AG04449 (cell line): ENCODE measurements at places on chromosomes 3 and 15.
A peak's percentile ranks its signal among the peaks of the same experiment; 100 is the strongest.

GRCh38 chr3:160394009-160394392 lies 5.0 kb downstream of the IFT80 start:
- DNase-seq: no peak

- DNase-seq: no peak
Observed at GRCh38 chr15:45637141-45637540, 2.3 kb downstream of the SQOR start.

DNA sequence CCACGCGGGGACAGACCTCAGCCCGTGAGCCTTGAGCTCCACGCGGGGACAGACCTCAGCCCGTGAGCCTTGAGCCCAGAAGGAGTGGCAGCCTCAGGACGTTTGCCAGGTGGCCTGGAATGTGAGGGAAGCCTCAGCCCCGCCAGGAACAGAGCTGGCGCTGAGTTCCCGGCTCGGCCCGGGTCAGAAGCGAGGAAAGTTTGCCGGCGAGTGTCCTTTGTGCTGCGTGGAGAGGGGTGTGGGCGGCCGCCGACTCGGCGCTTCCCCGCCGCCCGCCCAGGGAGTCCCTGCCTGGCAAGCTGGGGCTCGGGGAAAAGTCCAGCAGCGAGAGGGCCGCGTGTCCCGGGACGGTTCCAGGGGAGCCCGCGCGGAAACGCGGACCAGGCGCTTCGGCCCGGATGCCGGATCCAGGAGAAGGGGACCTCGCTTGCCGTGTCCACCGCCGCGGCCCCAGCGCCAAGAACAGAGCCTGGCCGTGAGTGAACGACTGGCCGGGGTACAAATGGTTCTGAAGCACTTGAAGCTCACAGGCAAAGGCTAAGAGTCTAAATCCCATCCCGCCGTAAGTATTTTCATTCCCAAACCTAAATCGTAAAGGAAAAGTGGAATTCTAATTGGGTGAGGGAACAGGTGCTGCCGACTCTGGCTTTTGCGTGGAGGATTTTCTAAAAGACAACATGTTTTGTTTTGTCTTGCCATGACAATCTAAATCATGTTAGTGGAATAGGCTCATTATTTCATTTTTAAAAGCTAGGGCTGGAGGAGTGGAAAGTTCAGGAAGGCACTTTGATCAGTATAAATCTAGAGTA lies 1.7 kb downstream of the LRRN1 start:
- no peak for DNase-seq

- no peak for DNase-seq
Observed at GRCh38 chr3:194565597-194566190, 67.5 kb downstream of the TMEM44 start.

GRCh38 chr3:114451561-114452018 lies 157.8 kb downstream of the TIGIT start:
- no peak for DNase-seq

DNA sequence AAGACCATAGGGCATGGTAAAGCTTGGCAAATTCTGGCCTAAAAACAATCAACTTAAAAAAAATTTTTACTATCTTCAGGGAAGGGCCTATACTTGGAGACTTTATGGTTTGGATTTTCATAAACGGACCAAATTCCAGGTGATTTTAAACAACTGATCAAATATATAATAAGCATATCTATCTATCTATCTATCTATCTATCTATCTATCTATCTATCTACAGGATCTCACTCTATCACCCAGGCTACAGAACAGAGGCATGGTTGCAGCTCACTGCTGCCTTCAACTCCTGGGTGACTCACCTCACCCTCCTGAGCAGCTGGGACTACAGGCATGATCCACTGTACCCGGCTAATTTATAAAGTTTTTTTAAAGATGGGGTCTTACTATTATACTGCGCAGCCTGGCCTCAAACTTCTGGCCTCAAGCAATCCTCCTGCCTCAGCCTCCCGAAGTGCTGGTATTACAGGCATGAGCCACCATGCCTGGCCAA lies 6.7 kb downstream of the SPPL2A start:
- no peak for DNase-seq

DNA sequence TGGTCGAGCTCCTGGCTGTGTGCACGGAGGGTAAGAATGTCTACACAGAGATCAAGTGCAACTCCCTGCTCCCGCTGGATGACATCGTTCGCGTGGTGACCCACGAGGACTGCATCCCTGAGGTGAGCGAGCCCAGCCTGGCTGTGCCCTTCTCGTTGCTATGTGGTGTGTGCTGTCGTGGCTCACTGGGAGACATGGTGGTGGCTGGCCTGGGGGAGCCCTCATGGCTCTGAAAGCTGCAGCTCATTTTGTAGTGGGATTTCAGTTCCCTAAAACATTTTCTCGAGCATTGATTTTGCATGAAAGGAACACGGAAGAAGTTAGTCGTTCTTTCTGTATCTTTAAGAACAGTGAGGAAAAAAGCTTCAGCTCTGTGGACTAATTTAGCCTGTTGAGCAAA lies 200.5 kb downstream of the ITPR1 start:
- DNase-seq: no peak

- DNase-seq: no peak
Observed at GRCh38 chr15:35679186-35679585, 133.2 kb upstream of the DPH6 start.

- DNase-seq: peak; percentile 65
Observed at GRCh38 chr3:170614214-170614966, 28.5 kb upstream of the SLC7A14 start.

GRCh38 chr3:141380987-141381386 lies 12.7 kb downstream of the ZBTB38 start:
- DNase-seq: no peak

- no peak for DNase-seq
Observed at GRCh38 chr15:57165992-57166391, 210.3 kb upstream of the CGNL1 start.
